ENCODE measurements at places on chromosomes 4 and X.

DNA sequence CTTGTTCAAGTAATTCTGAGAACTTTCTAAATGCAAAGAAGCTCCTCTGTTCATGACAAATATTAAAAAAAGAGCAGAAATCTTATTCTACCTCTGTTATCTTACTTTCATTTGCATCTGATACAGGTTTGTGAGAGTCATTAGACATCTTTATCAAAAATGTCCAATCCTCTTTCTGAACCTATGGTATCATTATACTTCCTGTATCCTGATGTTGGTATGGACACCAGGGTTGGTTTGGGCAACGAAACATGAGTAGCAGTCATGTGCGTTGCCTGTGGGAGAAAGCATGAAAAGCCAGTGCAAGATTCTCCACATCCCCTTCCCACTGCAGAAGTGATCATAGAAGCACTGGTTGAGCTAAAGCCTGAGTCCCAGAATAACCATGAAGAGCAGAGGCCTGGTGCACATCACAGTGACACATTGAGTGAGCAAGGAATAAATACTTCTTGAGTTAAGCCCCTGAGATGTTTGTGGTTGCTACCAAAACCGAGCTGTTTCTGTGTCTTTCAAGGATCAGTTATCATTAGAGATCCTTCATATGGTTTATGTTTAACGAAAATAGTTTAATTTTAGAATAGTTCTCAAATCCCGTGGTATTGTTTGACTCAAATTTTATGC lies 197.2 kb downstream of the BANK1 start:
- DNase-seq, result no peak

GRCh38 chr4:165677081-165677480 lies 196.0 kb upstream of the TLL1 start:
- no peak for DNase-seq

- peak; percentile 70 for DNase-seq
Measured at GRCh38 chr4:65383589-65384305, 286.5 kb downstream of the EPHA5 start.

DNA sequence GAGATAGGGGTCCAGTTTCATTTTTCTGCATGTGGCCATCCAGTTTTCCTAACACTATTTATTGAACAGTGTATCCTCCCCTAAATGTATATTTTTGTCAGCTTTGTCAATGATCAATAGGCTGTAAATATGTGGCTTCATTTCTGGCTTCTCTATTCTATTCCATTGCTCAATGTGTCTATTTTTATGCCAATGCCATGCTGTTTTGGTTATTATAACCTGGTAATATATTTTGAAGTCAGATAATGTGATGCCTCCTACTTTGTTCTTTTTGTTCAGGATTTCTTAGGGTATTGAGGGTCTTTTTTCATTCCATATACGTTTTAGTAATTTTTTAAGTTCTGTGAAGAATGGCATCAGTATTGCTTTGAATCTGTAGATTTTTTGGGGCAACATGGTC lies 8.7 kb upstream of the CXCL3 start:
- DNase-seq, result no peak

- DNase-seq, result no peak
Measured at GRCh38 chr4:124863040-124863545, 150.6 kb upstream of the ANKRD50 start.

DNA sequence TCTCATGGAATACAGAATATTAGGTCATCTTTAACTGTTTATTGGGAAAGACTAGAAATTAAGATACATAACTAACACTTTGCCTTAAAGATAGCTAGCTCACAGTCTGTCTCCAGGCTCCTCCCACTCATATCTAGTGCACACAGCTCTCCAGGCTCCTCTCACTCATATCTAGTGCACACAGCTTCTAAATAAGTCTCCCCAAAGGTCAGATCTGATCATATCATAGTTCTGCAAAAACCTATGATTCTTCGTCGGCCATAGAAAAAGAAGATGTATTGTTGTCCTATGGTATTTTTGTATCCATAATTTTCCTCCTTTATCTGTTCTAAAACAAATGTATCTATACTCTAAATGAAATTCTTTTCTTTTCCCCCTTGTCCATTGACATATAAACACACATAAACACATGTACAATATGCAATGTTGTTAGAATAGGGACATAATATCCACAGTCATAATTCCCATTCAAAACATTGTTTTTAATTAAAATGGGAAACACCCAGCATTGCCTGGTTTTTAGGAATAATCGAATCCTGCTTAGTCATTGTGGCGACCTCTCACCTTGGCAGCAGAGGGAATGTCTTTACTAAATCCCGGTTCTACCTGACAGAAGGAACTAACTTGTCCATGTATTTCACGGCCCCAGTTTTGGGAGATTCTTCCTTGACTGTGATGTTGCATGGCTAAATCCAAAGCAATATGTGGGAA lies 1282.0 kb downstream of the PCDH7 start:
- DNase-seq, result no peak

DNA sequence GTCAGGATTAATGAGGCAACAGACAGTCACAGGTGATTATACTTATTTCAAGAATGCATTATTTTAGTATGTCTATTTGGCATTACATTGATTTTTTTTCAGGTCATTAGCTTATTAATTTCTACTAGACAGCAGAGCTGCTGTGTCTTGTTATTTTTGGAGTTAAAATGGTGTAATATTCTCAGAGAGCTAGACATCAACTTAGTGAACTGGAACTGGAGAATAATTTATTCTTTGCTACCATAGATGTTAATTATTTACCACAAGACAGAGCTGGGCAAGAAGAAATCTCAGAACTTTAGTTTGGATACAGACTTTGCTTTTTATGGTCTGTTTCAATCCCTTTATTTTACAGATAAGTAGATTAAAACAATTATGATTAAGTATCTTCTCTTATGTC lies 10.2 kb upstream of the HPGD start:
- DNase-seq, result no peak

GRCh38 chr4:152594057-152594456 lies 58.2 kb upstream of the FBXW7 start:
- DNase-seq, result no peak

GRCh38 chrX:119885554-119886428 lies 9.9 kb upstream of the AKAP14 start:
- DNase-seq, result peak; percentile 24

GRCh38 chrX:128754130-128754529 lies 701.9 kb upstream of the ACTRT1 start:
- DNase-seq, result no peak

- DNase-seq, result no peak
Measured at GRCh38 chr4:100079264-100079663, 111.0 kb downstream of the DDIT4L start.

DNA sequence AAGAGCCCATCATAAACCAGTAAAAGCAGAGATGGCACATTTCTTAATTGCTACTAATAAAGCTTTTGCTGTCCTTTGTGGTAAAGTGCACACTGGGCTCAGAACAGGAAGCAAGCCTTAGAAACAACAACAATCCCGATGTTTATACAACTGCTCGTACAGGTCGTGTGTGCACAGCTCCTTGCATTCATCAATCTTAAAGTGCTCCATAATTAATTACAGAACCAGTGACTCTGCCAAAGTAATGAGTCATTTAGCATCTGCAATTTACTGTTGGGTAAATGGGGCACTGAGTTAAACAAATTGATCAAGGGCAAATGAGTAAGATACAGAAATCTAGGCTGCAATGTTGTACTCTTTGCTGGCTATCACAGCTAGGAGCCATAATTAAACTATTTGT lies 61.3 kb upstream of the TXK start:
- DNase-seq, result peak; percentile 32

- DNase-seq, result no peak
Measured at GRCh38 chrX:2176733-2177132, 324.0 kb downstream of the DHRSX start.

GRCh38 chrX:50615570-50616158 lies 145.0 kb upstream of the DGKK start:
- DNase-seq, result no peak

- DNase-seq, result no peak
Measured at GRCh38 chr4:788636-789297, 37.2 kb downstream of the CPLX1 start.

DNA sequence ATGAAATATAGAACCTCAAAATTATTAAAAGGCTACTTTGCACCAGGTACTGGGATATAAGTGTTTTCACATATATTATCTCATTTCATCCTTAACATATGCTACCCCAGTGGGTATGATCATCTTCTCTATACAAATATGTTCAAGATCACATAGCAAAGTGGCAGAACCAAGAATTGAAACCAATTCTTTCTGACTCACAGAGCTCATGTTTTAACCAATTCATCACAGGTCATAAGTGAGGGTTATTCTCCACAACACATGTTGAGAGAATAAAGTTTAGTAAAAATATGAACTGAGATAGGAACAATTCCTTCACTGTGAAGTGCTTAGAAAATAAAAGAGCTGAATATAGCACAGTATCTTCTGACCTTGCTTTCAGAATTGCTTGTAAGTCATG lies 442.9 kb upstream of the RASGEF1B start:
- DNase-seq, result no peak

- DNase-seq, result peak; percentile 87
Measured at GRCh38 chr4:66575008-66575696, 904.9 kb upstream of the EPHA5 start.

- no peak for DNase-seq
Measured at GRCh38 chr4:169014586-169014985, 4.5 kb upstream of the CBR4 start.

- no peak for DNase-seq
Measured at GRCh38 chrX:70478526-70479245, 34.1 kb downstream of the DLG3 start.

DNA sequence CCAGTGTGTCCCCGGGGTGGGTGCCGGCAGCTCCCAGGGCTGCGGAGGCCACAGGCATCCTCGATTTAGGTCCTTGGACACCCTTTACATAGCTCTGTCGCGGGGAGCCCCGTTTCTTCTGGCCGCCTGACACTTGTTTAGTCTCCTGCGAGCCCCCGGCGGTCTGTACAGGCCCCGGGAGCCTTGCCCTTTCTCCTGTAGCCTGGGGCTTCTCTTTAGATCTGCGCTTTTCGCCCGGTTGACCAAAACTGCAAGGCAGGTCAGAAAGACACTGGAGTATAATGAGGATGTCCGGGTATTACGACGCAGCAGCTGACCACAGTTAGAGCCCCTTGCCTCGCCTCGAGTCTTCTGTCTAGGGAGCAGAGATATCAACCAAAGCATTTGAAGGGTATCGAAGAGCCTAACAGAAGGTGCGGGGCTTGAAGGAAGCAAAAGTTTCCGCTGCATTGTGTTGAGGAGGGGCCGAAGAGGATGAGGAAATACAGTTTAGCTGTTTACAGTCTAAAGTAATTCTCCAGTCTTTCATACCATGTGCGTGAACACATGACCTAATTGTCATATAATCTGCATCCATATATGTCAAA lies 479 bp downstream of the BRCC3 start:
- no peak for DNase-seq

DNA sequence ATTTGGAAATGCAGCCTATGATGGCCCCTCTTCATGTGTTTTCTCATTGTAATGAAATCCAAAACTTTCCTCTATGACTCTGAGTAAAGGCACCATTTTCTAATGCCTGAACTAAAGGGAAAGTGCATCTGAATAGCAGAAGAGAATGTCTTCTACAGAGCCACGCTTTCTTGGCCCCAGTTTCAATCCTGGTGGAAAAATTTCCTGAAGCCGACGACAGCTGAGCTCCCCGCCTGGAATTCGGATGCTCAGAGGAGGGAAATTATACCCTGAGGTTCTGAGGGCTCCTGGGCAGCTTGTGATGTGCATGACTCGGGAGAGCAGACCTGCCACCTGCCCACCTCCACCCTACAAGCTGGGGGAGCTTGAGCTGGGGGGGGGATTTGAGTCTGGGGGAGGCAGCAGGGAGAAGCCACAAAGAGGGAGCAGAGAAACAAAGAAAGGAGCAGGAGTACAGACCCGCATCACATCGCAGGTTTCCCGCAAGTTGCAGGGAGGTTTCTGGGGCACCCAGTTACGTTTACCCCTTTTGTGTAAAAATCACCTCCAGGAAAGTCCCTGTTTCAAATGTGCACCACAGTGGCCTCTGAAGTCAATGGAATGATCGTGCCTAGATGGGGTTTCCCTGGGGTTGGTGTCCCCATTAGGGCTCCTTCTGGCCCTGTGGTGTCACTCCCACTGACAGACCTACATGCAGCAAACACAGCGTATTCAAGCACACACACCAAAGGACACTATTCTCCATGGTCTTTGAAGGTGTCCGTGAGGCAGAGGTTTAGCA lies 145.6 kb upstream of the RBPJ start:
- DNase-seq, result no peak

DNA sequence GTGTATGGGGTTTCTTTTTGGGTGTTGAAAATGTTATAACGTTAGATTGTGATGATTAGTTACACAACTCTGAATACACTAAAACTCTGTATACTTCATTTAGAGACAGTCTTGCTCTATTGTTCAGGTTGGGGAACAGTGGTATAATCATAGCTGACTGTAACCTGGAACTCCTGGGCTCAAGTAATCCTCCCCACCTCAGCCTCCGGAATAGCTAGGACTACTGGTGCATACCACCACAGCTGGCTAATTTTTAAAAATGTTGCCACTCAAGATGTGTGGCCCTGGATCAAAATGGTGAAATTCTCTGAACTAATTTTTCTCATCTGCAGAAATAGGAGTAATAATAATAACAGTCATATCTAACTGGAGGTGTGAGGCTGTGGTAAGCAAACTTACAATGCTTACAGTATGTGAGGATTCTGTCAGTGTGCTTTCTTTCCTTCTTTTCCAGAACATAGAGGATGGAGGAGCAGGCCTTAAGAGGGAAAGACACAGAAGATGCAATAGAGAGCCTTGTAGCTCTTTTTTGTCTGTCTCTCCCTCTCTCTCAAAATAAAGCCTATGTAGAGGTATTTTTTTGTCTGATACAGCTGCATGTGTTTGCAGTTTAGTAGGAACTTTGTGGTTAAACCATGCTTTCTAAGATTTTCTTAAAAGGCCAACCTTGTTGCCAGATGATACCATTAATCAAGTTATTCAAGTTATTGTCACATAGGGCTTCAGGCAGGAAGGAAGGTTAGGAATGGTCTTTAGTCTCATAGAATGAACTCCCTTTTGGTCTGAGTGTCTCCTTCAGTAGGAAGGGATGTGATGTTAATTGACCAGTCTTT lies 7.5 kb downstream of the ADD1 start:
- DNase-seq, result peak; percentile 68

DNA sequence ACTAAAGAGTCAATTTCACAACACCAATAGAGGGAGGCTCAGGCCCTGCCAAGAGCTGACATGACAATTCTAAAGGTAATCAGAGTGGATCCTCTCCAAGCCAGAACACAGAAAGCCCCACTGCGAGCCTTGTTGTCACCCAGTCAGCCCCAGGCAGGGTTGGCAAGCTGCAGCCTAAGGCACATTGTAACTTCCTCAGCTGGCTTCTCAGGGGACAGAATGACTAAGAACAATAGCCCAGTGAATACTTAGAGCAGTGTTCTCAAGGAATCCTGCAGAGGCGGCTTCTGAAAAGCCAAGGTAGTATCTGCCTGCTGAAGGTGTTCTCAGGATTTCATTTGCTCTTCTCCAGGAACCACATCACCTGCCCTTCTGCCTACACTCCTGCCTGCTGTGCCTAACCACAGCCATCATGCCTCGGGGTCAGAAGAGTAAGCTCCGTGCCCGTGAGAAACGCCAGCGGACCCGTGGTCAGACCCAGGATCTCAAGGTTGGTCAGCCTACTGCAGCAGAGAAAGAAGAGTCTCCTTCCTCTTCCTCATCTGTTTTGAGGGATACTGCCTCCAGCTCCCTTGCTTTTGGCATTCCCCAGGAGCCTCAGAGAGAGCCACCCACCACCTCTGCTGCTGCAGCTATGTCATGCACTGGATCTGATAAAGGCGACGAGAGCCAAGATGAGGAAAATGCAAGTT lies at the start of gene MAGEB4:
Gene MAGEB4 (plus strand): TSS at position 277 of the 692 bp plus-strand sequence. CDS start 136 bp downstream, at position 413.
- DNase-seq, result no peak
